ENCODE measurements at places on chromosomes 5 and 9.

DNA sequence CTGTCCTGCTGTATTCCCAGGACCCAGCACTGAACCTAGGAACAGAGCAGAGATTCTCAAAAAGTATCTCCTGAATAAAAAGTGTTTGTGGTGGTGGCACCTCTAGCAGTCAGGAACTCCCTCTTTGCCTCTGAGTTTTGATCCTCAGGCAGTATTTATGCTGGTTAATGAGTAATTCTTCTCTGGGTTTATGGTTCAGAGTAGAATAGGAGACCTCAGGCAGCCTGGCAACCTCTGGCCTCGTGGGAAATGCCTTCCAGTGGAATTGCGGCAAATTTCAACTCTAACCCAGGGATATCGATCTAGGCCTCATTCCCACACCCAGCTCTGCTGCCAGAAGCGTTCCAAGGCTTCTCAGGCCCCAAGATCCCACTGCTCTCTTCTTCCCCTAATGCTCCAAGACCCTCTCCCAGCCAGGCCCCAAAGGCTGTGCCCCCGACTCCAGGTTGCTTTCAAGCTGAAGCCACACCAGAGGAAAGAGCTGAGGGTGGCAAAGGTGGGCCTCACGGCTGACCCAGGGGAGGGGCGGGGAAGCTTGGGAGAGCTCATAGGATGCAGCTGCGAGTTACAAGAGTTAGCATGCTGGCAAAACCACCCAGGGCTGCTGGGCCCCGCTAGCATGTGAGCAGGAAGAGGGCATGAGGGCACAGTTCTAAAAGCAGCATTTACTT is 10.9 kb upstream of the HDHD3 start:
- DNase-seq = no peak

DNA sequence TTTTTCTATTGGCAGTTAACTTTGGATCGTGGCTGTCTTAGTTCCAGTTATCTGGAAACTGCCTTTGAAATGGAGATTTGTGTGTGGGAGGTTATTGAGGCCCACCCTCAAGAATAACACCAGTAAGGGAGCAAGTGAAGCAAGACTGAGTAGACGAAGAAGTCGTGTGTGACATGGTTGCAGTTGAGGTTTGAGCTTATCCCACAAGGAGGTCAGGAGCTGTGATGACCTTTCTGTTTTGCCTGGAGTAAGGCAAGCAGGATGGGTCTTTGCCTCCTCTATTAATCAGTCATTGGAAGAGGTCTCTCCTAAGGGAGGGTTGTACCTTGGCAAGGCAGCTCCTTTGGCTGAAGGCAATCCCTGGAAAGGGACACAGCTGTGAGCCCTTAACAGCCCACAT is 49.6 kb upstream of the CTXN3 start:
- no peak for DNase-seq

DNA sequence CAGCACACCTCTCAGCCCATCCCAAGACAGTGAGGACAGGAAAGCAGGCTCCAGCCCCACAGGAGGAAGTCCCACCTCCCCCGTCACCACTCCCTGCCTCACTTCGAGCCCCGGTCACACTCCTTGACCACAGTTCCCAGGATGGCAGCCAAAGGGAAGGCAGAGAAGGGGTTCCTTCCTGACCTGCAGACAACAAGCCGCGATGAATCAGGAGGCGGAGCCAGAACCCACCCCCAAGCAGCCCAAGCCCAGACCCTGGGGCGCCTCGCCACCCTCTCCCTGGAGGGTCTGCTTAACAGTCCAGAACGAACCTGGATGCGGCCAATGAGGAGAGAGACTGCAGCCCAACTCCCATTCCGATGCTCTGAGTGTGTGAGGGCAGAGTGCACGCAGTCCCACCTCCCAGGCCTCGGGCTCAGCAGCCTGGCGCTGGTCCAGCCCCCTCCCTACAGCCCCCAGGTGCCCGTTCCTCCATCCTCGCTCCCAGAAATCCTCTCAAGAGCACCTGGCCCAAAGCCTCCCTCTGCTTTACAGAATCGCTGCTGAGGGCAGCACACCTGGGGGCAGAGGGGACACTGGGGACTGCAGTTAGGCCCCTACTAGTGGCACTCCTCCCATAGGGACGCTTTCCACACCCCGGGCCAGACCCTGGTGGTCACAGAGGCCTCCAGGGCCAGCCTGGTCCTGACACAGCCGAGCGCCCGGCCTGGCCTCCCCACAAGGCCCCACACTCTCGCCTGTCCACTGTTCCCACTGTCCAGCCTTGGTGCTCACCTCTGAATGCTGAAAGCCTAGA is 69.6 kb upstream of the LRRTM2 start:
- DNase-seq = no peak

- no peak for DNase-seq
Measured at GRCh38 chr5:1056611-1057484, 48.2 kb downstream of the NKD2 start.

- no peak for DNase-seq
Measured at GRCh38 chr5:97297063-97297703, 114.1 kb upstream of the RIOK2 start.

DNA sequence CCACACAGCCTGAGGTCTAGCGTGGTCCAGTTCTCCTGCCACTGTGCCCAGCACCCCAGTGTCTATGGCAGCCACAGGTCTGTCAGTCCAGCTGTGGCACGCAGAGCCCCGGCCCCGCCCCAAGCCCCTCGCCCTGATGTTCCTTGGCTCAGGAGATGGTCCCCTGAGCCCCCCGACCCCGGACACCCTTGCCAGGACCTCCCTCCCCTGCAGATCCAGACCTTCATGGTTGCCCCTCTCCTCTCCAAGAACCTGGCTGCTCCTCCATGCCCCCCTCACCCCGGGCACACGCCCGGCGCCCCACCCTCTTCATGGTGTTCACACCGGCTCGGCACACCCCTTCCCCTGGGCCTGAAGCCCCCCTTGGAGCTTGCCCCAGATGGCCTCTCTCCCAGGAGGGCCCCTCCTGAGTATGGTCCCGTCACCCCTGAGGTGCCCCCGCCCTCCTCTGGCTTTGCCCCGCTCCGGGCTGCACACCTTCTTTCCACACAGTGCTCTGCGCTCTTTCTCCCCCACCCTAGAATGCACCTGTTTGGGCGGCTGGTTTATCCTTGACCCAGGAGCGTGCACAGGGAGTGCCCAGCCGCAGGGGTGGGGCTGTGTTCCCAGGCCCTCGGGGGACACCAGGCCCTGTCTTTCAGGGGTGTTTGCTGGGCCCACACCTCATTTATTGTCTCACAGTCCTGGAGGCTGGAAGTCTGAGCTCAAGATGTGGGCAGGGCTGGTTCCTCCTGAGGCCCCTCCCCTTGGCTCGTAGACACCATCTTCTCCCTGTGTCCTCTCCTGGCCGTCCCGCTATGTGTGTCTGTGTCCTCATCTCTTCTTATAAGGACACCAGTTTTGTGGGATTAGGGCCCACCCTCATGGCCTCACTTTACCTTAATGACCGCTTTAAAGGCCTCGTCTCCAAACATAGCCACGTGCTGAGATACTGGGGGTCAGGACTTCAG is 37.6 kb downstream of the KCNT1 start:
- DNase-seq = no peak

GRCh38 chr5:30475429-30475828 is 718.1 kb upstream of the CDH6 start:
- no peak for DNase-seq
